ENCODE measurements at places on chromosomes 2 and 18.

DNA sequence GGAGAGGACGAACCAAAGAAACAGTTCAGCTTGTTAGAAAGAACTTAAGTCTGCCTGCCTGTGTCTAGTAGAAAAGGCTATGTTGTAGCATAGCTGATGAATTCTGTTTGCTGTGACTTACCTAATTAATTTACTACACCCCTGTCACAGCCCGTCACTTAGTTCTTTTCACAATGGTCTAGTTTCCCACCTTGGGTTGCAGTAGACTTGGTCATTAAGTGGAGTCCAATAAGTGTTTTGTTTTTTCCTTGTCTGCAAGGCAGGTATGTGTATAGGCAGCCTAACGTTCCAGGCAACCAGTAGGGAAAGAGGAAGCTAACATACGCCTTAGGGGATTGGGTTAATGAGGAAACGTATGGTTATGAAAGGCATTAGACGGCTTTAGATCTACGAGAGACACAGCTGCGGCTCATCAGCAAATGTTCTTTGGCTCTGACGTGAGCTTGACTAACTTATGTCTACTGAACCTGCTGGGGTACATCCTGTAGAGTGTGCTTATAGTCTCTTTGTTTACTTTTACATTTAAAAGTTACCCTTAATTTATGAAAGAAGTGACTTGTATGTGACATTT lies 180.1 kb downstream of the PRPF40A start:
- no peak for DNase-seq

- DNase-seq, result no peak
These were observed 851.6 kb upstream of the SALL3 start for GRCh38 chr18:78128004-78128403.

- no peak for DNase-seq
These were observed 1.6 kb downstream of the EPC2 start for GRCh38 chr2:148646231-148646559.

DNA sequence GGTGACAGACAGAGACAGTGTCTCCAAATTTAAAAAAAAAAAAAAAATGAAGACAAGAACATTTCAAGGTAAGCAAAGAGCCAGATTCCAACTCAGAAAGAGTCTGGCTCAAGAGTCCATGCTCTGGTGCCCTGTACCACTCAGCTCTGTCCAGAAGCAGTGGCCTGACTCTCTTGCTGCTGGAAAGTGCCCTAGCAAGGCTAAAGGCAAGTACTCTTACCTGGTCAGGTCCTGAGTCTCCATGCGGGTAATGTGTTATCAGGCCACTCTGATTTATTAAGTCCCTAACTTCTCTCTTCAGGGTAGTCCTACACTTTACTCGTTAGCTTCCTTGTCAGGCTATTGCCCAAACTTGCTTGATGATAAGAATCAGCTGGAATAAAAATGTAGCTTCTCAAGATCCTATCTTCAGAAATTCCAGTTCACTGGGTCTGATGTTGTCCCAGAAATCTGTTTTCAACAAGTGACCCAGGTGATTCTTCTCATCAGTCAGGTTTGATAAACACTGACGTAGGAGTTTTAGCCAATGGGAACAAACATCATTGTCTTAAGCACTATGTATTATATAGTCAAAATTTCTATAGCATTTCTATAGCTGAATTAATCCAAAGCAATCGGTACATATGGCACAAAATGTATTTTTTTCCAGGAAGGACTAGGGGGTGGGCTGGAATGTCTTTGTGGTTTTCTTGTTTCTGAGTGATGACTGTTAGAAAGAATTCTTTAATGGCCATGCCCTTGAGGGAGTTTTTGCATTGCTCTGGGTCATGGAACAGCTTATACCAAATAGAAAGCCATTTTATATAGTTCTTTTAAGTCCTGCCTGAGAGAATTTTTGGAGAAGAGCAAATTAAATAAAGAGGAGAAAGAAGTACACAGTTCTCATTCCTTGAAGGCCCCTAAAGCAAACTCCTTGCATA lies 139.9 kb upstream of the DNMT3A start:
- DNase-seq, result peak; percentile 64

- DNase-seq, result no peak
These were observed 597.1 kb upstream of the ACVR2A start for GRCh38 chr2:147247749-147248148.

DNA sequence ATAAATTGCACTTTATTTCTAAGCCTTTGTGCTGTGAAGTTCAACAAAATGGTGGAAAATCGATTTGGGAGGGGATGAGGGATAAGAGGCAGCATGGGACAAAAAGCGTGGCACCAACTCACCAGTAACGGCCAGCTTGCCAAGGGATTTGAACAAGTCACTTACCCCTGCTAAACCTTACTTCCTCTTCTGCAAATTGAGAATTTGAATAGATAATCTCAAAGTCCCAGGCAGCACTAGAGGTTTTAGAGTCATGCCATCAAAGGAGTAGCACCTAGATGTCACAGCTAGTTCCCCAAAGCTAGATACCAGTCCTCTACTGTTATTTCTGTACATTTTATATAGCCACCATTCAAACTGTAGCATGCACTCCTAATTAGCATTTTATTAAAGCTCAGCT lies 83.7 kb upstream of the VRK2 start:
- no peak for DNase-seq

- DNase-seq, result no peak
These were observed 56.5 kb downstream of the RPIA start for GRCh38 chr2:88747990-88748389.

DNA sequence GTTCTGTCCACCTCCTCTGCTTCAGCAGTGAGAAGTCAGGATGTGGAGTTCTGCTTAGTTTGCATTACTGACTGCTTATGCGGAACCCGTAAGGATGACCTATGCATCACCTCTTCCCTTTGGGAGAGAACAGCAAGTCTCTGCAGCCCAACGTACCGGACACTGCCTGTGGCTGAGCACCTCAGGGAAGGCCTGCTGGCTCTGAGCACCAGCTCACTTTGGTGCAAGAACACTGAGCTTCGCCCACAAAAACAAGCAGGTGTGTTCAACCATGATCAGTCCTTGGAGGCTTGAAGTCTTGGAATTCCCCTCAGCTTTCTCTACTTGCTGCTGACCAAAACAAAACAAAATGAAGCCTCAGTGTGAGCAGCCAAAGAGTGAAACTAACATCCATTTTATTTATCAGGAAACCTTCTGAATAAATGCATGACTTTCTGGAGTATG lies 52.7 kb upstream of the NCK2 start:
- DNase-seq, result no peak

DNA sequence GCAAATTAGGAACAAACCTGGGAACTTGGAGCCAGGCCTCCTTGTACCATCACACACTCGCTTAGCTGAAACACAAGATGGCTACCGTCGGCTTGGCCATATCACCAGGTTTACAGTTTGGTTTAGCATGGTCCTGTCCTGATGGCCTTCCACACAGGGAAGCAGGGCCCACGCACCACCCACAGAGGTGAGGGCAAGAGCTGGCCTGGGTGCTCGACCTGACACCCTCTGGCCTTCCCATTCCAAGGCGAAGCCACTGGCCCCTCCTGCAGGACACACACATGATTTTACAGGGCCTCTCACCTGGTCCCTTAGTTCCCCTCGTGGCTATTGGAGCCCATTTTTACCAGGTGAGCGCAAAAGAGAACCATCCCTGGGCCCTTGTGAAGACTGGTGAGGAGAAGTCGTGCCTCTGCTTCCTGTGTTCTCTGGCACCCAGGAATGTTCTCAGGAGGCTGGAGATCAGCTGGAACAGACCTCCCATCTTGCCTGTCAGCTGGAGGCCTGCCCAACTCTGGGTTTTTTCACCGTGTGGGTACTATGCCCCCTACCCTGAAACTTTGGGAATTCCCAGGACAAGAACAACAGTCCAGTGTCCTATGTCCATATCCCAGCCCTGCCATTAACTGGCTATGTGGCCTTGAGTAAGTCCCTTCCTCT lies 53.0 kb upstream of the FOSL2 start:
- DNase-seq, result no peak

- no peak for DNase-seq
These were observed 36.4 kb downstream of the TACR1 start for GRCh38 chr2:75162897-75163296.

Data from fibroblast of skin of left quadriceps (primary cell).